ENCODE measurements at places on chromosomes 1 and 21.

DNA sequence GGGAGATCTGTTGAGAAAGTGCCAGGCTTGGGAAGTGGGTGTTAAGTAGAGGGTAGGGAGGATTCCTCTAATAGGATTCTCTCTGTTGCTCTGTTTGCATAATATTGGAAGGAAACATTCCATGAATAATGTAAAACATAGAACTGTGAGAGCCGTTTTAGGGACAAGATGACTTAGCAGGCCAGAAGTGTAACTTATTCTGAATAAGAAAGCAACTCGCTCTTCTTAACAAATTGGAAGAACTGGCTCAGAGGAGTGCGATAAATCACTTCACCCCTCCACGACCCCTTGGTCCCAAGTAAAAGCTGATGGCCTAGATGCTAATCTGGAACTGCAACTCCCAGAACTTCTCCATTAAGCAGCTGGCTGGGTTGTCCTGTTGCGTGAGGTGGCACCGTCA is 19.1 kb downstream of the SIM2 start:
- DNase-seq = no peak

DNA sequence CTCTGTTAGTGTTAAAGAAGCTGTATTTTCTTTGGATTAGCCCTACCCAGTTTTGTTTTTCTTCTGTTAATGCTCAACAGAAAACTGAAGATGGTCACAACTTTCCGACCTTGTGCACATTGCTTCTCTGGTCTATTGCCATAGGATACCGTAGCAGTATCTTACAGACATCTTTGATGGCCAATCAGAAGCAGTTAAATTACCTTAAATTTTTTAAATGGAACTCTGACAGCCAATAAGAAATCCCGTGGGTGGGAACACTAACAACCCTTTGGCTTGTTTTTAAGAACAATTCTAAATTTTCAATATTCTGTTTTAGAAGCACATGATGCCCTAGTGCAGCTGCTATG is 17.2 kb downstream of the NFYC start:
- no peak for DNase-seq

DNA sequence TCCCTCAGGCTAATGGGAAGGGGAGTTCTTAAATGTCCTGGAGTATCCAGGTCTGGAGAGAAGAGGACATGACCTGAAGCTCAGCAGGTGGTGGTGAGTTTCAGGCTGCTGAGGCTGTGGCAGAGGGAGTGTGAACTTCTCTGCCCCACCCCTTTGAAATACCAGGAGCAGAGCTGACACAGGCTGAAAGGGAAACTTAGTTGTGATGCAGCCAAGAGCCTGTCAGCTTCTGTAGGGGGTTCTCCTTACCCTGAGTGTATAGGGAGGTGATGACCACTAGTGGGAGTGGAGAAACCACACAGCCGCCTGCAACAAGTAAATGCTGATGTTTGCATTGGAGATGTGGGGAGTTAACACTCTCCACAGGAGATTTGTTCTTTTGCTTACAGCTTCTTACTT is 152.3 kb downstream of the FCRL5 start:
- DNase-seq = no peak

GRCh38 chr1:217527151-217527550 is 103.7 kb downstream of the GPATCH2 start:
- DNase-seq = no peak

- no peak for DNase-seq
Measured at GRCh38 chr1:234342774-234343173, 30.5 kb upstream of the COA6 start.

GRCh38 chr21:29295066-29295650 is 3.6 kb upstream of the BACH1 start:
- no peak for DNase-seq

GRCh38 chr1:55378582-55378981 is 163.4 kb upstream of the USP24 start:
- no peak for DNase-seq

- no peak for DNase-seq
Measured at GRCh38 chr1:112143871-112144441, 154.5 kb upstream of the KCND3 start.

- peak; percentile 37 for DNase-seq
Measured at GRCh38 chr1:227939791-227940771, 7.7 kb downstream of the WNT9A start.

GRCh38 chr1:236172041-236172579 is 29.8 kb downstream of the GPR137B start:
- DNase-seq = no peak

GRCh38 chr1:206579747-206580437 is 32.4 kb downstream of the EIF2D start:
- DNase-seq = no peak

GRCh38 chr1:202282025-202282371 is 59.7 kb downstream of the UBE2T start:
- peak; percentile 40 for DNase-seq
